Stimulated activated CD4-positive, alpha-beta T cell treated with anti-CD3 and anti-CD28 coated beads, TNF-alpha, amount 100 ng/mL, for 48 hours (primary cell): ENCODE measurements at places on chromosomes 12 and 14.

GRCh38 chr14:93909429-93910128 lies 17.6 kb upstream of the FAM181A start:
- no peak for DNase-seq

DNA sequence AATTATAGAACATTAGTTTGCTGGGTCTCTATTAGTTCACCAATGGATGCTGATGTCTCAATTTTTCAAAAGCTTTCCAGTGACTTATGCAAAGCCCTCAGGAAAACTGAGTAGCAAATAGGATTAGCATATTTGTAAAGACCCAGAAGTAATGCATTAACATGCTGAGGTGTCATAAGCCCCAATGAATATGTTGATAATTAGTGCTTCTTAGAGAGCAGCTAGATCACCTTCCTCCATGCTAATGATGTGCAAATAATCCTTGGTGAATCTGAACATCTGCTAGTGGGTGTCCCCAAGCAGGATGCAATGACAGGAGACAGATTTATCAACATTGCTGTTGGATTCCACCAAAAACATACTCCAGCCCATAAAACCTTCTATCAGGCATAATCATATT lies 19.0 kb downstream of the IFNG start:
- no peak for DNase-seq

- DNase-seq = no peak
Observed at GRCh38 chr14:26088275-26088674, 509.6 kb downstream of the NOVA1 start.

DNA sequence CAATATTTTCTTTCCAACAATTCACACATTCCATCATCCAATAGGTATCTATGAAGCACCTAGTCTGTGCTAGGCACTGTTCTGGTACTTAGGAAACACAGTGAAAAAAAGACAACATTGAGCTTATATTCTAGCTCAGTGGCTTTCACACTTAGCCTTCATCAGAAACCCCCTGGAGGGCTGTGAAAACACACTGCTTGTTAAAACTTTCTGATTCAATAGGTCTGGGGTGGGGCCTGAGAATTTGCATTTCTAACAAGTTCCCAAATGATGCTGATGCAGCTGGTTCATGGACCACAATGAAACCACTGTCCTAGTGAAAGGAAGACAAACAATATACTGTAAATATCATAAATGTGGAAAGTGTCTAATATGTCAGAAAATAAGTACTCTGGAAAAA lies 5.9 kb downstream of the VTI1B start:
- DNase-seq = no peak

- no peak for DNase-seq
Observed at GRCh38 chr12:23760495-23760894, 189.0 kb downstream of the SOX5 start.

GRCh38 chr12:31362115-31362758 lies 36.3 kb upstream of the SINHCAF start:
- no peak for DNase-seq

- DNase-seq = no peak
Observed at GRCh38 chr12:58922849-58923248, 2.5 kb upstream of the LRIG3 start.

DNA sequence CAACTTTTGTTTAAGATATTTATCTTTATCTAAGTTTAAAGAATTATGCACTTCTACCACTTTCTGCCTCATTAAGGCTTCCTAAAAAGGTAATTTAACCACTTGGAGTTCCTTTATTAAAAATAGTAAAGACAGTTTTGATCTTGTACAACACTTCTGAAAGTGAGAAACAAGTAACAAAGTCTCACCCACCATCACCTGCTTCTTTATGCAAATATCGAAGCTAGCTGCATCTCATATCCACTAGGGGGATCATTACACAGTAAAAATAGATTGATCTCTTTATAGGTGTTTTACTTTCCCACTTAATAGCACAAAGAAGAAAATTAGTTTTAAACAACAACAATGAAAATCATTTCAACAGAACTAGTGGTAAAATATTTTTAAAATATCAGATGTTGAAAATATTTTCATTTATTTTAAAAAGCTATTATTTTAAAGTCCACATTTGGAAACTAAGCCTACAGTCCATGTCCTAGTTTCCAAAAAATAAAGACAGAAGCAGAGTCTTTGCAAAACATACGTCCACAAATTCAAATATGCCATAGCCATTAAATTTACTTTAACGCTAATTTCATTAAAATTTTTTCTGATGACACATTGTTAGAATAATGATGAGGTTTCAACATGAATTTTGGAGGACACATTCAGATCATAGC lies 160.0 kb upstream of the SOX5 start:
- no peak for DNase-seq

DNA sequence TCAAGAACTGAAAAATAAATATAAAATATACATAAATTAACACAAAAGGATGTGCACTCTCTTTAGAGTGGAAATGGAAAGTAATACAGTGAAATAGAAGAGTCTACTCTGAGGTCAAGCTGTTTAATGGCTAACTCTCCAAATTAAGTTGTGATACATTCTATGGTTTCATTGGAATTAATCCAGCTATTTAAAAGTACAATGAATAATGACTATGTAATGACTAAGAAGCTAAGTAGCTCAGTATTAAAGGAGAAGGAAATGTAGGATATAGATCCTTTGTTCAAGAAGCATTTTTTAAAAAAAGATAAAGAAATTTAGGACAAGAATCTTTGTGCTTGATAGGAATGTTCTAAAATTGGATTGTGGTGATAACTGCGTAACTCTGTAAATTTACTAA lies 85.3 kb downstream of the LRP6 start:
- no peak for DNase-seq

DNA sequence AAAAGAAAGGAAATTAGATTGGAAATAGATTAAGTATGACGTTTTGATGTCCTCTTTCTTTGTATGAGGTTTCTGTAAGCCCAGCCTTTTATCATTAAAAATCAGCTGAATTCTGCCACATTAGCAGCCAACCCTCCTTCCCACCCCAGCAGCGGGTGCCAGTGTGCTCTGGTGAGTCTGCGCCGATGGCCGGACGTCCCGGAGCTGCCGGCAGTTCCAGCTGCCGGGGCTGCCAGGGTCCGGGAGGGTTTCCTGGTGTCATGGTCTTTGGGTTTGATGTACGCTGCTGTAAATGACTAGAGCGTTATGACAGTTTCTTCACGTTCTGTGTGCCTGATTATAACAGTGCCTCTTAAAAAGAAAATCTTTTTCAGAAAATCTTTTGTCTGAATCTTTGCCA lies 51.5 kb upstream of the DYNC1H1 start:
- no peak for DNase-seq

DNA sequence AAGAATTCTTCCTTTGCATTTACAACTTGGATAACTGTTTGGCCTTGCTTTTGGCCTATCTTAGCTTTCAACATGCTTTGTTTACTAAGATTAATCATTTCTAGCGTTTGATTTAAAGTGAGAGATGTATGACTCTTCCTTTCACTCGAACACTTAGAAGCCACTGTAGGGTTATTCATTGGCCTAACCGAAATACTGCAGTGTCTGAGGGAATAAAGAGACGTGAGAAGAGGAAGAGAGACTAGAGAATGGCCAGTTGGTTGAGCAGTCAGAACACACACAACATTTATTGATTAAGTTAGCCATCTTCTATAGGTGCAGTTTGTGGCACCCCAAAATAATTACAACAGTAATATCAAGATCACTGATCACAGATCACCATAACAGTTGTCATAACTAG lies 62.3 kb upstream of the CCDC175 start:
- no peak for DNase-seq

- DNase-seq = no peak
Observed at GRCh38 chr14:94398182-94398479, 9.7 kb upstream of the SERPINA1 start.

GRCh38 chr12:123250471-123251383 lies 17.5 kb downstream of the MTRFR start:
- DNase-seq = no peak
